Amygdala (tissue), 56 donors: ENCODE measurements at places on chromosomes 2 and 18.

DNA sequence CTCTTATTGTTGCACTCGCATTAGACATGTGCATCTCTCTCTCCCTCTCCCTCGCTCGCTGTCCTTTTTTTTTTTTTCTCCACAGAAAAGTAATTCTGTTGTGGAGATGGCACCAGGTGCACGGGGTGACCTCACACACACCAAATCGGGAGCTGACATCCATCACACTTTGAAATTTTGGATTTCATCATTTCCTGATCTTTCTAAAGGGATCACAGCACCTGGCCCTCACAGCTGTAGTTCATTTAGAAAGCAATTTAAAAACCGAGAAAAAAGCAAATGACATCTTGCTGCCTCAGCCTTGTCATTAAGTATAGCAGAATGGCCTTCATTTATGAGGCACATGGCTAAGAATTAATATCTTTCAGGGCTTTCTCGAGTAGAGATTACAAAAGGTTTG lies 717.2 kb downstream of the RNF144A start:
- no peak for DNase-seq

DNA sequence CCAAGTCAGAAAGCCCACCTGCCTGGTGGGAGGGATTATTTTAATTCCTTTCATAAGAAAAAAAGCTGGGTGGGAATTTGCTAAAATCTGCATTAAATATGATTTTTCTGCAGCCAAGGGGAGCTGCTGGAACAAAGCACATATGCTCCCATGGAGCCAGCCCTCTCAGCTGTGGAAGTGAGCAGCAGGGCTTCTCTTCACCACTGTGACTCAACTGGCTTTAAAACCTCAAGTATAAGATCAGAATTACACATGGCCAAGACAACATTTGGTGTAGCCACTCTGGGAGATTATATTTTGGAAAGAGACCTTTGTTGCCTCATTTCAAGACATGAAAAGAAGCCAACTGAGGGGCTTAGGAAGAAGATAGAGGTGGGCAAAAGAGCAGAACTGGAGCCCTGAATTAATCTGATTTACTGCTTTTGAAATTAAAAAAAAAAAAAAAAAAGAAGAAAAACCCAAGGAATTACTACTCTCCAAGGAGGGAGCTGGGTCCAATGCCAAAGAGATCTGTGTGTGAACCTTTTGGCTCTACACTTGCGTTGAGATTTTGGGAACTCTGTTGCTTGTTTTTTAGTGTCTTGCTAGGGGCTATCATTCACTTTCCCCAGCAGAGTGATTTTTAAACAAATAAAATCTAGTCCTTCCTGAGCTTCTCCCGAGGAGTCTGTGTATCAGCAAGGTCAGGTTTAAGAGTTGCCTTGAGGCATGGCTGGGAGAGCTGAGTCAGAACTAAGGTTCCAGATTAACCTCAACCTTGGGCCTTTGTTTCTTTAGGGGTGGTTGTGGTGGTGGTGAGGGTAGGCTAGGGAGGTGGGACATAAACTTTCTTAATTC lies 6.0 kb downstream of the LHCGR start:
- no peak for DNase-seq

DNA sequence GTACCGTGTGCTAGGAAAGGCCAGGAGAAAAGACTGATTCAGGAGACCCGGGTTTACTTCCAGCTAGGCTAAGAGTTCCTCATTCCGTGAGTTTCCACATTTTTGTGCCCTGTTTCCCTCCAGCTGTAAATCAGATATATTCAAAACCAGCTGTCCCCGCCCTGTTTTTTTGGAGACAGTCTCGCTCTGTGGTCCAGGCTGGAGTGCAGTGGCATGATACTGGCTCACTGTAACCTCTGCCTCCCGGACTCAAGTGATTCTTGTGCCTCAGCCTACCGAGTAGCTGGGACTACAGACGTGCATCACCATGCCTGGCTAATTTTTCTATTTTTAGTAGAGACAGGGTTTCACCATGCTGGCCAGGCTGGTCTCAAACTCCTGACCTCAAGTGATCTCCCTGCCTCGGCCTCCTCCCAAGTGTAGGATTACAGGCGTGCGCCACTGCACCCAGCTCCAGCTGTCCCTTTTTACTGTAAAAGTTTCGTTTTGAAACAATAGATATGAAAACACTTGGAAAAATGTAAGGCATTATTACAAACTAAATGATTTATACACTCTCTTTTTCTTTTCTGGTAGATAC lies 112.8 kb upstream of the SEC11C start:
- DNase-seq, result no peak

- DNase-seq, result no peak
These were observed 50.5 kb upstream of the TSPYL6 start for GRCh38 chr2:54306556-54306955.

- no peak for DNase-seq
These were observed 107.9 kb downstream of the PRKCE start for GRCh38 chr2:45759310-45759851.
